Endothelial cell of coronary artery (primary cell): ENCODE measurements at places on chromosomes 6 and 20. TPM values are rescaled to one million over a fixed set of nuclear protein-coding genes. Genes with fewer than 3 reads are reported as not detected.

SNX14 gene
- total RNA-seq: 107 and 148 TPM in 2 replicates

TSHZ2 gene
- total RNA-seq: not detected in 2 replicates

FGD2 gene
- total RNA-seq: not detected in 2 replicates

B3GAT2 gene
- total RNA-seq: under 0.01 TPM in 1 of 2 replicates, not detected in the other

FNDC1 gene
- total RNA-seq: not detected in 2 replicates

PCMT1 gene
- total RNA-seq: 103 and 120 TPM in 2 replicates

GCNT2 gene
- total RNA-seq: 3.0 and 7.2 TPM in 2 replicates

GOPC gene
- 25.1 and 33.1 TPM in 2 replicates for total RNA-seq

PSORS1C1 gene
- total RNA-seq: 4.8 and 11.9 TPM in 2 replicates

RAET1L gene
- total RNA-seq: not detected in 2 replicates

AARS2 gene
- total RNA-seq: 21.3 and 22.0 TPM in 2 replicates

TXLNB gene
- total RNA-seq: 0.18 and 0.19 TPM in 2 replicates

GLP1R gene
- not detected in 2 replicates for total RNA-seq

RIPOR2 gene
- total RNA-seq: 0.28 TPM in 1 of 2 replicates, not detected in the other

F13A1 gene
- not detected in 2 replicates for total RNA-seq

SUMO4 gene
- 1.1 and 1.8 TPM in 2 replicates for total RNA-seq

ABCF1 gene
- total RNA-seq: 48.6 and 48.8 TPM in 2 replicates

STX11 gene
- 5.7 and 10.4 TPM in 2 replicates for total RNA-seq

RCAN2 gene
- 0.09 TPM in 2 replicates for total RNA-seq

PTK6 gene
- total RNA-seq: under 0.01 TPM in 2 replicates

GMPR gene
- total RNA-seq: 15.5 and 20.4 TPM in 2 replicates

RBM24 gene
- total RNA-seq: 0.85 and 3.3 TPM in 2 replicates

ANKRD6 gene
- total RNA-seq: 3.6 and 3.9 TPM in 2 replicates

PM20D2 gene
- 5.8 and 6.8 TPM in 2 replicates for total RNA-seq

COL19A1 gene
- total RNA-seq: not detected in 2 replicates

SYTL3 gene
- 0.99 and 2.6 TPM in 2 replicates for total RNA-seq

CDSN gene
- under 0.01 TPM in 1 of 2 replicates, not detected in the other for total RNA-seq

ACTL10 gene
- 1.6 and 3.1 TPM in 2 replicates for total RNA-seq

POU5F1 gene
- not detected in 2 replicates for total RNA-seq

SOX18 gene
- total RNA-seq: 16.0 and 23.7 TPM in 2 replicates

CPNE5 gene
- 11.8 and 15.2 TPM in 2 replicates for total RNA-seq

DDO gene
- total RNA-seq: 0.36 and 2.4 TPM in 2 replicates

HLA-DOA gene
- under 0.01 TPM in 1 of 2 replicates, not detected in the other for total RNA-seq

LKAAEAR1 gene
- total RNA-seq: not detected in 2 replicates

BTNL2 gene
- not detected in 2 replicates for total RNA-seq

TCP11 gene
- total RNA-seq: 0.09 TPM in 1 of 2 replicates, not detected in the other

ZNF391 gene
- 0.54 and 0.66 TPM in 2 replicates for total RNA-seq
